ENCODE measurements at places on chromosomes 2 and 18.
A peak's percentile ranks its signal among the peaks of the same experiment; 100 is the strongest.

DNA sequence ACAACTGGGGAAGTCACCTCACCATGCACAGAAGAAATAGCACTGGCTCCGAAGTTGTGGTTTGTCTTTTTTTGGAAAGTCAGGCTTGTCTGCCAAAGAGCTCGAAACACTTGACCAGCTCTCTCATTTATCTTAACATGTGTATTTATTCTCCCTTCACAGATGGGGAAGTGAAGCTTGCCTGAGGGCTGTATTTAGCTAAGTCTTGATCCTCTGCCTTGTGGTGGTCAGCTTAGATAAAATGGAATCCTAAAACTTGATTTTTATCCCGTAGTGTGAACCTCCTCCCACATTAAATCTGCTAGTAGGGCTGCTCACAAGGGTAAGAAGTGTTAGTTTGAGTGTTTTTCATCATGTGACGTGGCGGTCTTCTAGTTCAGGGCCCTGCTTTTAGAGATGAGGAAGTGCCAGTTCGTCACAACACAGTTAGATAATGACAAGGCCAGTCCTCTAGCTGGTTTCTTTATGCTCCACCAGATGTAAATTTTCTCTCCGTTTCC lies 89.7 kb downstream of the TMEM247 start:
- peak; percentile 49 for DNase-seq

- DNase-seq = no peak
These were observed 272.4 kb upstream of the THSD7B start for GRCh38 chr2:136492901-136493300.

GRCh38 chr2:120933693-120934573 lies 198.3 kb downstream of the GLI2 start:
- no peak for DNase-seq

DNA sequence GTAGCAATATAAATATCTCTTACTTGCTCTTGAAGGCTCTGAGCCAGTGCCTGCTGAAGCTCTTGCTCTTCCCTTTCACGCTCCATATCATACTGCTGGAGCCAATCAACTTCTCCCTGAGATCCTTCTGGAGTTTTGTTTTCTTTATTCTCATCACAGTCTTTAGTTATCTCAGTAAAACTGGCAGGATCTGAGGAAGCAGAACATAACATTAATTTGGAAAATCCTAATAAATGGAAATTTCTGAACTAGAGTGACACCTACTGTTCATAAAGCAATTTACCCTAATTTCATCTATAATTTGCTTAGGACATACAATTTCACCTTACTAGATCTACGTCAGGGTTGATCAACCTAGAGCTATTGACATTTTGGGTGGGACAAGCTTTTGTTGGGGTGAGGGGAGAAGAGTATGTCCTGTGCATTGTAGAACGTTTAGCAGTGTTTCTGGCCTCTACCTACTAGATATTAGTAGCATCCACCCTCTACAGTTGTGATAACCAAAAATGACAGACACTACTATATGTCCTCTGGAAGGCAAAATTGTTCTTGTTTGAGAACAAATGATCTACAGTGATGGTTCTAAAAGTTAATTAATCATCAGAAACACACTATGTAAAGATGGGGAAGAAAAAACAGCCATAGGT lies 47.2 kb downstream of the VIL1 start:
- peak; percentile 35 for DNase-seq

GRCh38 chr18:33010149-33010548 lies 237.3 kb upstream of the KLHL14 start:
- DNase-seq = no peak

DNA sequence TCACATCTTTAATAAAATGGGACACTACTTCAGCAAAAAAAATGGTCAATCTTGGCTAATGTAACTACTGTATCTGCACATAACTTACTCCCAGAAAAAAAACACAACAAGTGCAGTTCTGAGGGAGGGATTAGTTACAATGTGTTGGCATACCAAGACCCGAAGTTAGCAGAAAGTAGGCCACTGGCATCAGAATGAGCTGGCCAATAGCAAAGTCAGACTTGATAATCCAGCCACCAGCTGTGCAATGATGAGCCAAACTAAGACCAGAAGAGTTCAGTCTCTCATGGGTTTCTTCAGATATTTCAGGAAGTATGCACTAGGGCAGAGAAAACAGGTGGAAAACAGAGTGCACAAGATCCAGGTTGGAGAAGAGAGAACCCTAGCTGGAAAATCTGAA lies 65.3 kb downstream of the OLA1 start:
- DNase-seq = no peak

DNA sequence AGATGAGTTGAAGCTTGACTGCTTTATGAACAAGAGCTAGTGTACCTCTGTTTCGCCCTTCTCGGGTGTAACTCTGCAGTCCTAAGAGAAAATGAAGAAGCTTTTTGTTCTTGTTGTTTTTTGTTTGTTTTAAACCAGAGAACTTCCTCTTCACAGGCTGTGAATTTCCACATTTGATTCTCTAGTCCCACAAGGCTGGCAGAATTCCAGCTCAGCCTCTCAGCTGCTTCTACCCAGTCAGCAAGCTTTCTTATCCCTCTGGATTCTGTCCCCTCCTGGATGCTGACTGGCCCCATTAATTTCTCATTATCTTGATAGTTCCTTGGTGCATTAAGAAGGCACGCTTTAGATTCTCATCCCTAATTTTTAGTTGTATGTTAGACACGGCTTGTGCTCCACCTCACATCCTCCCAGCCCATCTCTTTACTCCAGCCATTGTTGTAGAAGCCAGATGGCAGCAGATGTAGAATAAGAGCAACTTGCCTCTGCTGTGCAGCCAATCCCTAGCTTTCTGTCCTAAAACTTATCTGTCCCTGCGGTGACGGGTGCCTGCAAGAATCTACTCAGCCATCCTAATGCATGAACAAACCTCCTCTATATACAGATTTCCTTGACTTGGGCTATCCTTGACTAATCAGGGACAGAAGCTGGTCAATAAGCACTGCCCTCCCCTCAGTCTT lies 12.3 kb upstream of the RESP18 start:
- peak; percentile 37 for DNase-seq

DNA sequence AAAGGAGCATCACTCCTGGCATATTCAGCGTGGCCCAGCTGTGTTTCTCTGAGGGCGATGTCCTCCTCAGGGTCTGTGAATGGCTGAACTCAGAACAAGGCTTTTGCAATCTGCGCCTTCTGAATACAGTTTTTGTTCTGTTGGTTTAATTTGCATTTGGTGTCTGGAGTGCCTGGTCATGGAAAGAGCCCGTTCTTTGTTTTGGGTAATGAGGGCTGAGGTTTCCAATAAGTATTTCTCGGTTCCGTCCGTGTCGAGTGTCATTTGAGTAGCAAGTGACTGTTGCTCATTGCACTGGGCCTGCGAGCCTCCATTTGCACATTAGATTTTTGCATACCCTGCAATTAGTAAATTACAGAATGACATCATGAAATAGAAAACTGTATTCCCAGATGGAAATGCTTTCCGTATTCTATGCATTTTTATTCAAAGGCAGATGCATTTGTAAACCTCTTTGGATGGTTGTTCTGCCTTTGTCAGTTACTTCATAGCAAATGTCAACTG lies 57.3 kb downstream of the NEDD4L start:
- DNase-seq = no peak

- no peak for DNase-seq
These were observed 34.2 kb downstream of the FIGN start for GRCh38 chr2:163701399-163702195.

DNA sequence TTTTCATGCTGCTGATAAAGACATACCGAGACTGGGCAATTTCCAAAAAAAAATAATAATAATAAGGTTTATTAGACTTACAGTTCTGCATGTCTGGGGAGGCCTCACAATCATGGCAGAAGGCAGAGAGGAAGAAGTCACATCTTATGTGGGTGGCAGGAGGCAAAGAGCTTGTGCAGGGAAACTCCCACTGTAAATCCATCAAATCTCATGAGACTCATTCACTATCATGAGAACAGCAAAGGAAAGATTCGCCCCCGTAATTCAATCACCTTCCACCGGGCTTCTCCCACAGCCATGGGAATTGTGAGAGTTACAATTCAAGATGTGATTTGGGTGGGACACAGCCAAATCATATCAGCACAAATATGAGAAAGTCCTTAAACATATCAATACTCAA lies 1314.8 kb downstream of the DPP10 start:
- DNase-seq = no peak

- DNase-seq = no peak
These were observed 911.6 kb downstream of the TDRD15 start for GRCh38 chr2:22035361-22035830.

GRCh38 chr18:24019641-24020331 lies 5.2 kb downstream of the TTC39C start:
- DNase-seq = peak; percentile 37

- DNase-seq = peak; percentile 80
These were observed 12.1 kb upstream of the MAPRE2 start for GRCh38 chr18:35029103-35029502.

DNA sequence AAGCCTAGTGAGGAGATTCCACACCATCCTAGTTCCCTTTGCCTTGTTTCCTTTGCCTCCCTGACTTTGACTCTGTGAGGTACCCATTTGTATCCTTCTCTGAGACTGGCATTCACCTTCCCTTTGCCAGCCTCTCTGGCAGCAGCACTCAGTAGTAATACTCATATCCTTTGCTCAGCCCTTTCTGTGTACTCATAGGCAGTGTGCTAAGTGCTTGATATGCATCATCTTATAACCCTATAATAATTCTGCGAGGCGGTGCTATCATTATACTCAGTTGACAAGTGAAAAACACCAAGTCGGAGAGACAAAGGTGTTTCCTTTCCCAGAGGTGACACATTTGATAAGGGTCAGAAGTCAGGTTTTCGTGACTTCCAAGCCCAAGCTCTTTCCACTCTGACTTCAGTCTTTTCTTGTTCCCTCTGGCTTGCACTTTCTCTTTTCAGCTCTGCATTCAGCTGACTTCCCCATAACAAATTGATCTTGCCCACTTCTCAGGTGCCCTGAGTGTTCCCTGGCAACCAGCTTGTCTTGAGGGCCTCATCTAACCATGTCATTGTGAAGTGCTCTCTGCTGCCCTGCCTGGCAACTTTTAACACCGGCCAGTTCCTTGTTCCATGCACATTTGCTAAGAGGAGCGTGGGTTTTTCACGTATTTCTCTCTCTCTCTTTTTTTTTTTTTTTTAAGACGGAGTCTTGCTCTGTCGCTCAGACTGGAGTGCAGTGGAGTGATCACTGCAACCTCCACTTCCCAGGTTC lies 94.5 kb upstream of the UPP2 start:
- no peak for DNase-seq

DNA sequence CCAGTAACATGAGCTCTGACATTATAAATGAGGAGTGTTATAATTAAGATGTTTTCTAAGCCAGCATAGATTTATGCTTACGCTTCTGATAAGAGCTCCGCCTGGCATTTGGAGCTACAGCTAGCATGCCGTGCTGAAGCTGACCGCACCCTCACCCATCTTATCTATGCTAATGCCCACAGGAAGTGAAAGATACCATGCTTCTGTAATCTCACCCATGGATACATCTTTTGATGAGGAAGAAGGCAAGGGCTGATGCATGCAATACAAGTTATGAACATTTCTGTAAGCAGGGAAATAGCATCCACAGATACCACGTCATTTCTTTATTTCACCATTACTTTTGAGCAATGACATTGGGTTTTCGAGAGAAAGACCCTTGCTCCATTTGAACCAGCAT lies 82.3 kb downstream of the ARL4C start:
- DNase-seq = no peak

GRCh38 chr2:64750001-64750816 lies 96.5 kb upstream of the SERTAD2 start:
- peak; percentile 46 for DNase-seq

DNA sequence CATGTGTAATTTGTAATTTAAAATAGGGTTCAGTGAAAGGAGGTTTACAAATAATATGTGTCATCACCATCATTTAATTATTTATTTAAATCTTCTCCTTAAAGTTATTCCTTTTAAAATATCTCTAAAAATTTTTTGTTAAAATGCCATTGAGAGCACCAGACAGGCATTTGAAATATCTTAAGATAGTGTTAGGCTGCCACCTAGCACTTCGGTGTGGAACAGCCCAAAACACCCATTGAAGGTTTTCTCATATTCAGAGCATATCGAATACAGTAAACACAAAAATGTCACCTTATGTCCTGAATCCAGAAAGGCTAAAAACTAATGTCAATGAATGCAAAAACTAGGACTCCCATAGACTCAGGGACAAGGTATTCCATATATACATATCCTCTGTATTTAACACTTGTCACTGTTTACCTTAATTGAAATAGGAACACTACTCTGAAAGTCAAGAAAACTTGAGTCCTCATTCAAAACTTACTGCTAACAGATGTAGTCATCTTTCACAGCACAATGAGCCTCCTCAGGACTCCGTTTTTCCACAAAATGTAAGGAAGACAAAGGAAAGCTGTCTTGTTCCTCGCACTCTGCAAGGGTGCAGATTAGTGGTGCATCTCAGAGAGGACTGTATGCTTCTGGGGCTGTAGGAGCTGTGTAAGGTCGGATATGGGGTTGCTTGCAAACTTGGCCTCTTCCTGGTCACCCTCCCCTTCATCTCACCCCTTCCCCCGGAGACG lies 329.5 kb downstream of the PAX3 start:
- DNase-seq = peak; percentile 49

DNA sequence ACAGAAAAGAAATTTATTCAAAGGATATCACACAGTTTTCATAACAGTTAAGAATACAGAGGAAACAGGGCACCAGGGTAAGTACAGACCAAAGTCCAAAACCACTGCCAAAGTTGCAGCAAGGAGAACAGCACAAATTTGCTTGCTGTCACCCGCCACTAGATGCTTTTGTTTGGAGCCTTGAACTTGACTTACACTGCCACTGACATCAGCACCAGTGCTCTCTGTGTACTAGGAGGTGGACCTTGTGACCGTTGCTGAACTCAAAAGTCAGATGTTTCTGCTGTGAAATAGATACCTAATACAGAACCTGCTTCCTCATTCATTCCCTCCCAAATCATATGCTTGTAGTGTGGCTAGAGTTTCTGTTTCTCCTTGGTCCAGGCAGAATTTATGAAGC lies 578.3 kb upstream of the TMEFF2 start:
- no peak for DNase-seq

GRCh38 chr2:163491850-163492249 lies 244.0 kb downstream of the FIGN start:
- no peak for DNase-seq

- DNase-seq = peak; percentile 92
These were observed at the start of gene USP40 for GRCh38 chr2:233566141-233566956. Gene USP40, minus strand, starts transcription at chr2:233566782. Its CDS starts 1,228 bp downstream, at chr2:233565554.

GRCh38 chr2:18976168-18976961 lies 382.1 kb downstream of the OSR1 start:
- peak; percentile 96 for DNase-seq

GRCh38 chr2:163081754-163082153 lies 243.2 kb upstream of the KCNH7 start:
- DNase-seq = no peak

GRCh38 chr18:31658670-31659575 lies 25.5 kb downstream of the B4GALT6 start:
- DNase-seq = no peak

GRCh38 chr2:1704631-1705556 lies 39.4 kb downstream of the PXDN start:
- DNase-seq = no peak

- no peak for DNase-seq
These were observed 179.0 kb upstream of the DDX18 start for GRCh38 chr2:117635481-117635880.

GRCh38 chr2:101251844-101252407 lies 760 bp upstream of the CNOT11 start:
- no peak for DNase-seq

All from AG10803 (cell line).